CD4-positive, alpha-beta T cell treated with Interleukin-2 at 100 ng/mL for 4 hours (primary cell): ENCODE measurements at places on chromosomes 12 and 14.

DNA sequence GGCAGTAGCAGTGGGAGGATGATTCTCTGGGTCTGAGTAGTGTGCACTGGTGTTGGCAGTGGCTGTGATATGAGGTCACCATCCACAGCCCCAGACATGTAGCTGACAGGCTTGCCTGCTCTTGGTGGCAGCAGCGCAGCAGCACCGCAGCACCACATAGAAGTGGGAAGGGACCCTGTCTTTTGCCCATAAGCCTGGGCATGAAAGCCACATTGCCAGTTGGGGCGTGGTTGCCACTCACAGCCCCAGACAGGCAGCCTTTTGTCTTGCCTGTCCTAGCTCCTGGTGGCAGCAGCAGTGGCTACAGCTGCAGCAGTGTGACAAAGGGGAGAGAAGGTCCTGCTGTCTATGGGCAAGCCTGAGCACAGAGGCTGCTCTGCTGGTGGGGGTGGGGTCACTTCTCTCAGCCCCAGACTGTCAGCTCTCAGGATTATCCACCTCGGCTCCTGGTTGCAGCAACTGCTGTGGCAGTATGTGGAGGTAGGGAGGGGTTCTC lies 71.5 kb downstream of the BRMS1L start:
- no peak for DNase-seq

DNA sequence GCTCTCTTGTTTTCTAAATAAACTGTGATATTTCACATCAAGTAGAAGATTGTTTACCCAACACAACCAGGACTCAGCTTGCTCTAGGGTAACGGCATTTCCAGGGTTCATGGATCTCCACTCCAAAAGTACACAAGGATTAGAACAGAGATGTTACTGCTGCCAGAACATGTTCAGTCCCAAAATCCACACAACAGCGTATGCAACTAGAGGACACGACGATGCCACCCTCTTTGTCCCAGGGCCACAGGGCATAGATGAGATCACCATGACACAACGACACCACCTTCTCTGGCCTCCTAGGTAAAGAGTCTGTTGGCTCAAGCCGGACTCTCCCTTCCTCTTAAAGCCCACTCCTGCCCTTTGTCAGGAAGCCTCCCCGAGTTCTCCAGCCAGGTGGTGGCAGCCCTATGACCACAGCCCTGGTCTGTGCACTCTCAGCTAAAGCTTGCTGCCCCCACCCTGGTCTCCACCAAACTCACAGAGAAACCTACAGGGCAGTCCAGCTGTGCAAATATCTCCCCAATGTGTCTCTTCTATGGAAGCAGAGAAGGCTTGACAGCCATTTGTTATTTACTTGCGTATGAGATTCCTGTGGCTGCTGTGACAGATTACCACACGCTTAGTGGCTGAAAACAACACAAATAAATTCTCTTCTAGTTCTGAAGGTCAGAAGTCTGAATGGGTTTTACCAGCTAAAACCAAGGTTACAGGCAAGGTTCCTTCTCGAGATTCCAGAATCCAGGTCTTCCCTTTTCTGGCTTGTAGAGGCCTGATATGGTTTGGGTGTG lies 10.3 kb downstream of the CLMN start:
- no peak for DNase-seq

DNA sequence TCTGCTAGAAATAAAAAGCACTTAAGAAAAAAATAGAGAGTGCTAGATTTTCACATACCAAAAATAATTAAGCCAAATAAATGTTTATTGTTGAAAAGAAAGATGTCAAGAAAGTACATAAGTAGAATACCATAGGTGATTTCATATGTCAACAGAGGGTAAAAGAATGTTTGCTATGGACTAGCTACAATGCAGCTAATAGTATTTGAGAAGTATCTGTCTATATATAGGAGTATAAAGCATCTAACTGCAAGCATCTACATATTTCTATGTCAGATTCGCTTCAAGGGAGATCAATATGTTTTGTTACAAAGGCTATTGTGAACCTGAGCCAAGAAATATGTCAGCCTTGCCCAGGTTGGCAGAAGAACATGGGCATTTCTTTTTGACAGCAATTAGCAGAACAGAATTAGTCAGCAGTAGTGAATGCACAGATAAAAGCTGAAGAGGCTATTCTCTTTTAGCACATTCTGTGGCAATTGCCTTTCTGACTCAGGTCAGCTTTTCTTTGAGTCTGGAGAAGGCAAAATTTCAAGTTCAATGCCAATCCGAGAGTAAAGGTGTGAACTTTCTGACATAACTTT lies 140.1 kb downstream of the ALG10B start:
- no peak for DNase-seq

DNA sequence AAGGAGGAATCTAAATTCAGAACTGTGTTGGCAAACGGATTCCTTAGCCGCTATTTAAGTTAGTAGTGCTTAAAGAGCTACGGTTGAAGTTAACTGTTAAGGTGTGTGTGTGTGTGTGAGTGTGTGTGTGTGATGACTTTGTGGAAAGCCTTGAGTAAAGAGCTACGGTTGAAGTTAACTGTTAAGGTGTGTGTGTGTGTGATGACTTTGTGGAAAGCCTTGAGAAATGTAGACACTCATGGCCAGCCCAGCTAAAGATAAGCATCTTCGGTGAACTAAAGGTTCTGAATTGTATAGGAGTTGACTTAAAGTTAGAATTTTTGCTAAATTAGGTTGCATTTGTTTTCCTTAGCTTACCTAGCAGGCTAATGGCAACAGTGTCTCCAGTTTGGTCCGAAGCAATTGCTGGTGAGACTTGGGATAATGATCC lies 1.4 kb downstream of the KTN1 start:
- peak; percentile 36 for DNase-seq
